ENCODE measurements at places on chromosomes 5 and 9.

DNA sequence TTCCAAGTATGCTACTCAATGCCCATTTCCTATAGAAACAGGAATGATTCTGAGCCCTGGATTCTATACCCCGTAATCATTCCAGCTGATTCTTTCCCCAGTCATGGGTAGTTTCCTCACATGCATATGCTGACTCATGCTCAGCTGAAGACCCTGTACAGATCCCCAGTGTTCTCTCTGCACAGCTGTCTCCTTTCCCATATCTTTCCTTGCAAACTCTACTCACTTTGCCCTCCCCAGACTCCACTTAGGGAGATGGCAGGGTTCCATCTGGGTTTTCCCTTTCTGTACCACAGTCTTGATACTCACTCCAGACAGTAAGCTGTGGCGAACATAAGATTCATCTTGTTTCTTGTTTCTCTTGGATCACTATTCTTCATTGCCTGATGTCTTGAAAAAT is 357.6 kb downstream of the RAB3C start:
- no peak for DNase-seq

- no peak for DNase-seq
These were observed 547.6 kb upstream of the WWC1 start for GRCh38 chr5:167743695-167744464.

DNA sequence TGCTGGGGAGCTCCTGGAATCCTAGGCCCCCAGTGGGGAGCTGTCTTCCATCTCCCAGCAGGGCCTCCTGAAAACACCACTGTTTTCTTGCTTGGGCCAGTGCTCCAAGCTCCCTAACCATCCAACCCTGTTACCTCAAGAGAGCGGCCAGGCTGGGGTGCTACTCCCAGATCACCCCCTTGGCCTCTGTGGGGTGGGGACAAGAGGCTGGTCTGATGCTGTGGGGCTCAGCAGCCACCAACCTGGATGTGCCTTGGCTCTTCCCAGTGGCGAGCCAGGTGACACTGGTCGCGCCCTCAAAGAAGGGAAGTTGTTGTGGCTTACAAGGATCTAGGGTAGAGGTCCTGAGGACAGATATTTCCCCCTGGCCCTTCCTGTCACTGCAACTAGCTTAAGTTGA is 49.0 kb downstream of the SECISBP2 start:
- no peak for DNase-seq

- DNase-seq: peak; percentile 45
These were observed 4.6 kb downstream of the NIPAL4 start for GRCh38 chr5:157464519-157465171.

DNA sequence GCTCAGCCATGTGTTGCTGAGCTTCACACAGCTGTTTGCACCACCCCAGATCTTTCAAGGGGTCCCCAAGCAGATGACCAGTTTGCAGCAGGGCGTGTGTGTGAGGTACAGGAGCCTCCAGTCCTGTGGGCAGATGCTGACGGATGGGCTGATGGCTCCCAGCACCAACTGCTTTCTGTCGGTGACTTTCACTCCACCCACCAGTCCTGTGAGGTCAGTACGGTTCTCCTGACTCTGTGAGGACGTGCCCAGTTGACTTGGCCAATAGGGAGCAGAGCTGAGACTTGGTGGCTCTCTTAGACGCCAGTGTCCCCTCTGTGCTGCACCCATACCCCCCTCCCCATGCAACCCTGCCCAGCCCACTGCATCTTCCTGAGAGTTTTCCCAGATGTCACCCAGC is 19.7 kb downstream of the COL5A1 start:
- DNase-seq: no peak

- DNase-seq: no peak
These were observed 70.5 kb downstream of the FOCAD start for GRCh38 chr9:20754556-20754955.

DNA sequence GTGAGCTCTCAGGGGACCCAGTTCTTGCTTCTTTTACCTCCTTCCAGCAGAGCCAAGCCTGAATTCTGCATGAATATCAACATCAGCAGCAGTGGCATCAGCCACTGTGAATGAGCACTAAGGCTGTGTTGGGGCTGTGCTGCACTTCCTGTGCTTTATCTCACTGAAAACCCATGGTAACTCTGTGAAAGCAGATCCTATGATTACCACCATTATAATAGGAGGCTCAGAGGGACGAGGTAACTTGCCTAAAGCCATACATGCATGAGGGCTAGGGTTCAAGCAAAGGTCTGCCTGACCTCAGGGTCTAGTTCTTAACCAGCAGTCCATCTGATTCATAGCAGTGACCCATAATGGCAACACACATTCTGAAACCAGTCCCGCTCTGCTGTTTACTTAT is 60.5 kb upstream of the RAPGEF1 start:
- DNase-seq: no peak

- no peak for DNase-seq
These were observed 89.8 kb downstream of the ERMP1 start for GRCh38 chr9:5743109-5743508.

DNA sequence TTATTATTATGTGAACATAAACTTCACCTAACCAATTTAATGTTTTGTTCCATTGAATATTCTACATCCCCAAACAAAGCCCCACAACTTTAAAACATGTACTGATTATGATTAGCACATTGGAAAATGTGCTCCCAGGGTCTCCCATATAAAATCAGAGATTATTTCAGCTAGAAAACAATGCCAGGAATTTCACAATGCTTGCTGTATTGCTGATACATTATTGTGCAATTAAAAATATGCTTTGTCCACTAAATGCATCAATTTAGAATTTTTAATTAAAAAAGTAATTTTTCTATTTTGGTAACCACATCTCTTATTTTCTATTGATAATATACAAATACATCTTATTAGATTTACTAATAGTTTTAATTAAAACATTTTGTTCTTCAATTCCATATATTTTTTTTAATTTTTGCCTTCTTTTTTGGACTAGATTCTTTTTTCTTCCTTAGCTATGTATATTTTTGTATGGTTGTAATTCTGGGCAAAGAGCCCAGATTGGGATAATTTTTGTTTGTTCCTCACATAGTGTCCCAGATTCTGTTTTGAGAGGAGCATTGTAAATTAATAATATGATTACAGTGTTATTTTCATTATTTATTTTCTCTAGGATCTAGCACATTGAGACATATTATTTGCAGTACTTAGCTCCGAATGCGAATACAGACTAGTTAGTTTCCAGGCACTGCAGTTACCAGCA is 241.5 kb upstream of the CDH18 start:
- DNase-seq: no peak

GRCh38 chr5:132951897-132952296 is 11.5 kb downstream of the AFF4 start:
- no peak for DNase-seq

DNA sequence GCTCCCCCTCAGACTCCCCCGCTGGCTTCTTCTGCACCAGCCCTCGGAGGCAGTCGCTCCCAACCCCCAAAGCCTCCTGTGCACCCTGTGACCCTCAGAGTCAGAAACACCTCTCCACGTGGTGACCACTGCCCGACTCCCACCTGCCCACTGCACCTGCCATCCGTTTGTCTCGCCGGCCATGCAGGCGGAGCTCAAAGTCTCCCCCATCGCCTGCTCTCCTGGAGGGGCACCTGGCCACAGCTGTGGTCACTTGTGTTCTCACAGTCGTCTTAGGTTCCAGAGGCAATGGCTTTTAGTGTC is 38.2 kb downstream of the MRPL36 start:
- DNase-seq: no peak

DNA sequence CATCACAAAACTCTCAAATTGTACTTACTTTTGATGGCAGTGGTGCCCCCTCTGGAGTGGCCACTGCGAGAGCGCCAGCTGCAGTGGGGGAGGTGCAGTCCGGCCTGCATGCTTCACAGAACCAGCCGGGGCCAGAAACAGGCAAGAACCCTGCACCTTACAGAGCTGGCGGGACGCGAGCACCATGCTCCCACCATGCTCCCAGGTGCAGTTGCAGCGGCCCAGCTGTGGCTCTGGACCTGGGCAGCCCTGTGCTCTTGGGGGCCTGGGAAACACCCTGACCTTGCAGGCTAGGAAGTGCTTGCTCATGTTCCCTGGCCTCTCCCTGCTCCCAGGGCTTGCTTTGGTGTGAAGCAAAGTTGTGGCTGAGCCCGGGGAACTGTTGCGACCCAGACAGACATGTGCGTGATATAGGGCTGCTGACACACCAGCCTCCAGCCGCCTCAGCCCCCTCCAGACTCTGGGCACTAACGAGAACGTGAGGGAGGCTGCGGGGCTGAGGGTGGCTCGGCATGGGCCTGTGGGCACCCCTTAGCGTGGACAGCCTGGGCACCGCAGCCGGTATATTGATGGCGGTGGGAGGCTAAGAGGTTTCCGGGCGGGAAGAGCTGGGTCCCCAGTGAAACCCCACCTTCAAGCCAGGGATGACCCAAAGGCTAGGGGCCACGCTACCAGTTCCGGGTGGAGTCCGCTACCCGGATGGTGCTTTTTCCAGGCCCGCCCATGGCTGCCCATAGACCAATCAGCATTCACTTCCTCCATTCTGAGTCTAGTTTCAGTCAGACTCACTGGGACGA is 1809.9 kb upstream of the ACO1 start:
- no peak for DNase-seq

- no peak for DNase-seq
These were observed 26.2 kb downstream of the ZNF462 start for GRCh38 chr9:106889061-106889590.

DNA sequence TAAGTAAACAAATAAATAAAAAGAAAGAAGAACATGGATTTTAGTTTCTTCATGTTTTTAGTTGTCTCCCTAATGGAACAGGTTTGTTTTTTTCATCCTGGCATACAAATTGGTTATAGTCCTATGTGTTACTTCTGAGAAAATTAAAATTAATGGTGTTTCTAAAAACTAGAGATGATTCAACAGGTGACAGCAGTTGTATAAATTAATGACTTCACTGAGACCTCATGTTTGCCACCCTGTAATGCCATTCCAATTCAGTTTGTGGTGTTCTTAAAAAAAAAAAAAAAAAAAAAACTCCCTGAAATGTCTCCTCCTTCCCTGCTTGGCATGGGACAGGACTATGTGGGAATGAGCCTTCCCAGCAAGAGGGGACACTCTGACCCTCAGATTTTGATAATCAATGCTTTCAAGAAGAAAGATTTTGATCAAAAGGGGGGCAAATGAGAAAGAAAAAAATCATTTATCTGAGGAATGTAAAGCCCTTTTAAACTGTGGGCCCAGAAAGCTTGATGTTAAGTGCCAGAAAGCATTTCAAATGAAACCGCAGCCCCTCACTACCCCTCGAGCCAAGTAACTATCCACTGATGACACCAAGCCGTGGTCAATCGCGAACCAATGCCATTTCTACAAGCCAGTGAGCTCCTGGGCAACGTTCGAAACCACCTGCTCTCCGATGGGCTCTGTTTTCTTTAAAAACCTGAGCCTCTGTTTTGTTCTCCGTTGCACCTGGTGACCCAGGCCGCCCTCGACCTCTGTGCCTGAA is 941 bp downstream of the EXD3 start:
- no peak for DNase-seq

- no peak for DNase-seq
These were observed 18.6 kb upstream of the ANKRD18A start for GRCh38 chr9:38638881-38639576.

DNA sequence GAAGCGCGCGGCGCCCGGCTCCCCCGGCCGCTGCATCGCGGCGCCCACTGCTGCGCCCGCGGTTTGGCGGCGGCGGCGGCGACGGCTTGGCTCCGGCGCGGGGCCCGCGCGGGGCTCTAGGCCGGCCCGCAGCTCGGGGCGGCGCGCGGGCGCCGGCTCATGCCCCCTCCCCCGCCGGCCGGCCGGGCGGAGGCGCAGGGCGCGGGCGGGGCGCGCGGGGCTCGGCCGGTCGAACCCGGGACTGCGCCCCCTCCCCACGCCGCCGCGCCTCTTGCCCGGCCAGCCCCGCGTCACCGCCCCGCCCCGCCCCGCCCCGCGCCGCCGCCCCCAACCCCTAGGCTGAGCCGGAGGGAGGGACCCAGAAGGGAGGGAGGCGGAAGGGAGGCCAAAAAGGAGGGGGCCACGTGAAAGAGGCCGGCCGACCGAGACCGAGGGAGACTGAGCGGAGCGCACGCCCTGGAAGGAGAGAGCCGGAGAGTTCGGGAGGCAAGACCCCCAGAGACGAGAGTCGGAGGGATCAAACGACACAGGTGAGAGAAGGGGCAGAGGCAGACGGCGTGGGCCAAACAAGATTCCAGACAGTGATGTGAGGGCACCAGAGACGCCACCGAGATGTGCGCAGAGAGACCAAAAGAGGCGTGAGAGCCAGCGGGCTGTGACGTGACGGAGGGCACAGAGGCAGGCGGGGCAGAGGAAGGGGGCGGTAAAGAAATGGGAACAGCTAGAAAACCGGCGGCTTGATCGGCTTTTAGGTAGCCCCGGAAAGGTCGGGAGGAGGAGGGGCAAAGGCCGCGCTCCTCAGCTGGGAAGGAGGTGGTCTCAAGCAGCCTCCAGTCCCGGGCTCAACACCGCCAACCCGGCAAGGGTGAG is at the start of gene BARX1:
BARX1 (minus strand) TSS at position 245 of the 870 bp plus-strand sequence; CDS start at position 36, 209 bp downstream.
- DNase-seq: no peak

GRCh38 chr5:108361771-108362170 is 20.1 kb downstream of the FBXL17 start:
- no peak for DNase-seq

GRCh38 chr5:166431456-166431855 is 1860.0 kb upstream of the WWC1 start:
- no peak for DNase-seq

- DNase-seq: no peak
These were observed 73.8 kb downstream of the IRX2 start for GRCh38 chr5:2677689-2678088.

GRCh38 chr5:139848508-139849100 is 53.0 kb downstream of the PSD2 start:
- peak; percentile 9 for DNase-seq

GRCh38 chr5:1414311-1415058 is 30.8 kb downstream of the SLC6A3 start:
- DNase-seq: no peak

DNA sequence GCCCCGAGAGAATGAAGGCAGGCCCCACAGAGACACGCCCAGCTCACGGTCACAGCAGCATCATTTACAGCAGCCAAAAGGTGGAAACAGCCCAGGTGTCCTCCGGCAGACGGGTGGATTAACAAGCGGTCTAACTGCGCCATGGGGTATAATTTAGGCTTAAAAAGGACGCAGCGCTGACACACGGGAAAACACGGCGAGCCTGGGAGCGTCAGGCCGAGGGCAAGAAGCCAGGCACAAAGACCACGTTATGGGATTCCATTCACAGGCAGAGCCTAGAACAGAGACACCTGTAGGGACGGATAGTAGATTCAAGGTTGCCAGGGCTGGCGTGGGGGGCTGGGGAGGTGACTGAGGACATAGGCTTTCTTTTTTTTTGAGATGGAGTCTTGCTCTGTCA is 36.9 kb upstream of the TMEM250 start:
- DNase-seq: no peak

GRCh38 chr5:127848098-127848497 is 144.9 kb downstream of the CCDC192 start:
- DNase-seq: no peak

GRCh38 chr5:23014266-23014665 is 161.1 kb upstream of the CDH12 start:
- DNase-seq: no peak

Measured in activated gamma-delta T cell treated with Interleukin-2 at 50 U/mL for 16 hours (primary cell).